ENCODE measurements at places on chromosomes 3 and 15.
A peak's percentile ranks its signal among the peaks of the same experiment; 100 is the strongest.

DNA sequence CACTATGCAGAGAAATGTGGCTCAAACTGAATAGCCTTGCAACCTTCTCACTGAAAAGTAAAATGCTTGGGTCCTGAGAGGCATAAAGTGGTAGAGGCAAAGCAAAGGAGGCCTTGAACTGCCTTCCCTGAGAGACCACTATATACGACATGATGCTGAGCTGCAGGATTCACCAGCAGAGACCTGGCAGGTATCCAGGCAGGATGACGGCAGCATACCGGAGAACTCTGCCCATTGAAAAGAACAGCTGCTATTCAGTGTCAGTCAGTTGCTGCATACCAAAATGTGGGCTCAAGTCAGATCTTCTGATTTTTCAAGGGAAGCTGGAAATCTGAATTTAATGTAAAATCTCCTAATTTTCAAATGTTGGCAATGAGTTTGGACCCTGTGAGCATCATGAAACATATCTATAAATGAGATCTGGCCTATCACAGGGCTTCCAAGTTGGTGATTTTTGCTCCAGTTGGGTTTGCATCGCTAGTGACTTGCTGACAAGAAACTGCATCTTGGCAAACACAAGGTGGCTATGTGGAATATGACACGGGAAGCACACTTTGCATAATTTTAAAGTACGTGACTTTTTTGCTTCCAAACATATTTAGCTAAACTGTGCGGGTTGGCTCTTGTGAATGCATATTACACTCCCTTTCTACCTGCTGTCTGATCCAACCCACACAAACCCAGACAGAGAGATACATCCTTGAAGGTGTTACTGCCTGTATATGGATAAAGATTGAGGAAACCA is 529.0 kb downstream of the AGBL1 start:
- DNase-seq, result no peak

DNA sequence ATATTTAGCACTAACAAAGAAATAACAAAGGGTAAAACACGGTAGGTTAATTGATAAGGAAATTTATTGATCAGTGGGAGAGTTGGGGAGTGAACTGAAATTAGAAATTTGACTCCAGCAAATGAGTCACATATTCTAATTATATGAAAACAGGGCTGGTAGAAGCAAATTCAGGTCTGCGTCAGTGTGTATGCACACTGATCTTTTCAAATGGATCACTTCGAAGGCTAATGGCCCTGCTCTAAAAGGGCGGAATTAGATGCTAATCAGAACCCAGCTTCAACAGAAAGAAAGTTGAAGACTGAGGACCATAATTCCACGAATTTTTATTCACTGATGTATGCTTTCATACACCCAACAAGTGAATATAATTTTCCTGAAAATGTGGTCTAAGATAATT is 762.4 kb upstream of the DPPA4 start:
- DNase-seq, result no peak

- peak; percentile 43 for DNase-seq
These were observed 26.3 kb downstream of the CCDC13 start for GRCh38 chr3:42746455-42747450.

DNA sequence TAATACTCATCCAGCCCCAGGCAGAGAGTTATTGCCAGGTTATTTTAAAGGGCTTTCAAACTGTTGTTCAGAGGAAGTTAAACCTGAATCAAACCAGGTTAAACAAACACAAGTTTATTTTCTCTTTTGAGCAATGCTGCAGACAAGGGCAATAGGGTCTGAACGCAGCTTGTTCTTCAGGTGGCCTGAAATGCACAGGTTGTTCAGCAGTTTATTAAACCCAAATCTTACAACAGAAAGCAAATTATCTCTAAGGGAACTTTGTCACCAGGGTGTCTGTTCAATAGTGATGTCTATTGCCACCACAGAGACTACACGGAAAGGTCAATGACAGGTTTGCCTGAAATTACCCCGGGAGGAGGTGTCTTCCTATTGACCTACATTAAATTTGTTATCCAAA is 134.0 kb downstream of the IL5RA start:
- DNase-seq, result no peak

DNA sequence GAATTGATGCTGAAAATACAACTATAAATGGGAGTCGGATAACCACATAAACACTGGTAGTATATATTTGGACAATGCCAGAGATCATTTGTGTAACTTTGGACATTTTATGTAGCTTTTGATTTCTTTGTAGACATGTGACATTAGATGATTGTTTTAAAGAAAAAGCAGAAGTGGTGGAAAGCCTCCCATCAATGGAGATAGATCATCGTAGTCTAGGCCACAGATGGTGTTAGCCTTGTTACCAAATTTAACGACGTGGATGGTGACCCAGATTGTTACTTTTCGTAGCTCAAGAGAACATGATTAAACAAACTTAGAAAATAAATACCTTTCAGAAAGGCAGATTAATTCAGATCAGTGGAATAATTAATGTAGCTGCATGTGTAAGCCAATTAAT is 8.8 kb downstream of the CACNA1D start:
- no peak for DNase-seq

GRCh38 chr3:186938716-186939115 is 8.4 kb downstream of the ST6GAL1 start:
- peak; percentile 31 for DNase-seq

- DNase-seq, result no peak
These were observed 36.1 kb upstream of the MTMR14 start for GRCh38 chr3:9613056-9613748.

DNA sequence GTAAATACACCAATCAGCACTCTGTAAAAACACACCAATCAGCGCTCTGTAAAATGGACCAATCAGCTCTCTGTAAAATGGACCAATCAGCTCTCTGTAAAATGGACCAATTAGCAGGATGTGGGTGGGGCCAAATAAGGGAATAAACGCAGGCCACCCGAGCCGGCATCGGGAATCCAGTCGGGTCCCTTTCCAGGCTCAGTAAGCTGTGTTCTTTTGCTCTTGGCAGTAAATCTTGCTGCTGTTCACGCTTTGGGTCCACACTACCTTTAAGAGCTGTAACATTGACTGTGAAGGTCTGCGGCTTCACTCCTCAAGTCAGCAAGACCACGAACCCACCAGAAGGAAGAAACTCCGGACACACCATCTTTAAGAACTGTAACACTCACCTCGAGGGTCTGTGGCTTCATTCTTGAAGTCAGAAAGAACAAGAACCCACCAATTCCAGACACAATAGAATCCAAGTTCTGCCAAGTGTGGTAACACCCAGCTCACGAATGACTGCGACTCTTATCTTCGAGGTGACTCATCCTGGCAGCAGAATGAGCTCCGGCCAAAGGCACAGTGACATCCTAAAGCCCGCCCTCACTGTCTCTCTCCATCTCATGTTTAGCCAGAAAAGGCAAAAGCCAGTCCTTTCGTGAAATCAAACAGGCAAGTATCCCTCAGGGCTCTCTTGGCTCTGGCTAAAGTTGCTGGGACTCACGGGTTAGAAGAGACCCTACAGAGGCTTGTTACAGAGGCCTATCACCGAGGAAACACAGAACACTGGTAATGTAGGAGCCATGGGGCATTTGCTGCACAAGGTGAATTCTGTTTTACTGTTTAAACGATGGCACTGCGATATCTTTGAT is 155.2 kb downstream of the FAM43A start:
- DNase-seq, result no peak

DNA sequence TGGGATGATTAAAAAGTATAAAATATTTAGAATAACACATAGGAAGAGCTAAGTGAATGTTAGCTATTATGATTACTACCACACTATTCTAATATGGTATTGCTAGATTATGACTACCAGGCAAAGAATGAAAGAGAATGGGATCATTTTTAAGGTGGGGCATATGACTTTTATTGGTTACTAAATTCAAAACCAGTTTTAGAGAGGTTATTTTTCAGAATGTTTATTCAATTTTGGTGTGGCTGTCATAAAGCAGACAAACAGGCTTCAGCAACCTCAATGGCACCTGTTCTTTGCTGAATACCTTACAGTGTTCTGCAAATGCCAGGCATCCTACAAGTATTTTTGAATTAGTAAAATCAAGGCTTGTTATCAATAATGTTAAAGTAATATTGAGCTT is 12.8 kb downstream of the SPTSSB start:
- DNase-seq, result no peak

GRCh38 chr15:38696109-38696727 is 131.6 kb upstream of the RASGRP1 start:
- no peak for DNase-seq

- DNase-seq, result no peak
These were observed 7.0 kb upstream of the DMXL2 start for GRCh38 chr15:51629612-51630011.

DNA sequence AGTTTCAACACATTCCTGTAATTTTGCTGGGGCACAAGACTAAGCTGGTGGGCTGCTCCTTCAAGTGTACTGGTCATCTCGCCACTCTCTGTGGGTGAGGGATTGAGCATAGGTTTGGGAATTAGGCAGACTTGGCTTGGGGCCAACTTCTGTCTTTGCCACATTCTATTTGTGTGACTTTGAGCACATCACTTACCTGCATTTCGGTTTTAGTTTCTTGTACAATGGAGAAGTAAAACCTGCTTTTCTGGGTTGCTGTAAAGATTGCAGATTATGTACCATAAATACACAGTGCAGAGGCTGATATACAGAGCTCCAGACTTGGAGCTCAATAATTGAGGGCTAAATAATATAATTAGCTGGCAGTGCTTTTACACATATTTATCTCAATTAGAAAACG is 162.1 kb downstream of the C3orf38 start:
- no peak for DNase-seq

- DNase-seq, result no peak
These were observed 15.8 kb upstream of the KCNMB2 start for GRCh38 chr3:178520451-178520850.

- no peak for DNase-seq
These were observed 40.4 kb upstream of the IGF2BP2 start for GRCh38 chr3:185865247-185865646.

GRCh38 chr15:44468709-44469385 is 41.4 kb downstream of the CTDSPL2 start:
- DNase-seq, result no peak

DNA sequence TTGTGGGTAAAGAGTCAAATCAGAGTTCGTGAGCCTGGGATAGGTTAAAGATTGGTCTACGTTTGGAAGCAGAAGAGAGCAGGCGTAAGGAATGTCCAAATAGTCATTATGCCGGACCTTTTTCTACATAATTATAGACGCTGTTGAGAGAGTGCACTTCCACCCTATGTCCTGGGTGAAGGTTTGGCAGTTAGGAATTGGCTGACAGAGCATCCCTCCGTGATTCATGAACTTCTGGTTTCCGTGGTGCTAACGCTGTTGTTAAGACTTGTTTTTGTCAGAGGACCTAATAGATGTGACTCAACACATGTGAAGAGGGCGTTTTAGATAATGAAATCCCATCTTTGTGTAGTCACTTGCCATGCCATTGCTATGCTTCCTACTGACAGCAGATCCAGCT is 1.1 kb downstream of the EAF1 start:
- no peak for DNase-seq

GRCh38 chr15:53209396-53210042 is 419.4 kb upstream of the ONECUT1 start:
- DNase-seq, result no peak

All from endodermal cell (in vitro differentiated cells).